ENCODE measurements at places on chromosomes 12 and 14. TPM values are rescaled to one million over a fixed set of nuclear protein-coding genes. Genes with fewer than 3 reads are reported as not detected.
A peak's percentile ranks its signal among the peaks of the same experiment; 100 is the strongest.

- peaks cover 7% of the 10 kb centered on the region for H3K4me1 ChIP-seq
- no peaks in the 10 kb centered on the region for H3K36me3 ChIP-seq
- H3K27ac ChIP-seq: no peak overlapping the region
- H3K27me3 ChIP-seq: no peaks in the 10 kb centered on the region
- no peak for DNase-seq
- H3K4me3 ChIP-seq: no peak overlapping the region
Measured at GRCh38 chr12:104505095-104505818, 48.5 kb downstream of the CHST11 start.

DNA sequence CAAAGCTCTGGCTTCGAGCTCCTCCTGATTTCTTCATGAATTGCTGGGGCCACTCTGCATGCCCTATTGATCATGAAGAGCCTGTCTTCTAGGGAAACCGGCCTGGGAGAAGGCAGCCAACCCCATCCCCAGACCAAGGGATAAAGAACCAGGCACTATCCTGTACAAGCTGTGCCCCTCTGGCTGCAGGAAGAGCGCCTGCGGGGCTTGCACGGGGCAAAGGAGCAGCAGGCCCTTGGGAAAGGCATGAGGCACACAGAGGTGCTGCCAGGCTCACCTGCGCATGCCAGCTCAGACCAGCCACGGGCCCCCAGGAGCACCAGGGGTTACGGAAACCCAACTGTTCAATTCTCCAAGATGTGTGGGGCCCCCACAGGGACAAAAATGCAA is 2.1 kb downstream of the ITPK1 start:
- H3K36me3 ChIP-seq: no peaks in the 10 kb centered on the region
- peak overlapping the region; percentile 82 for H3K4me3 ChIP-seq
- DNase-seq: no peak
- H3K4me1 ChIP-seq: peaks cover 22% of the 10 kb centered on the region
- H3K27me3 ChIP-seq: no peaks in the 10 kb centered on the region

The SMCO2 gene
- not detected for total RNA-seq

DNA sequence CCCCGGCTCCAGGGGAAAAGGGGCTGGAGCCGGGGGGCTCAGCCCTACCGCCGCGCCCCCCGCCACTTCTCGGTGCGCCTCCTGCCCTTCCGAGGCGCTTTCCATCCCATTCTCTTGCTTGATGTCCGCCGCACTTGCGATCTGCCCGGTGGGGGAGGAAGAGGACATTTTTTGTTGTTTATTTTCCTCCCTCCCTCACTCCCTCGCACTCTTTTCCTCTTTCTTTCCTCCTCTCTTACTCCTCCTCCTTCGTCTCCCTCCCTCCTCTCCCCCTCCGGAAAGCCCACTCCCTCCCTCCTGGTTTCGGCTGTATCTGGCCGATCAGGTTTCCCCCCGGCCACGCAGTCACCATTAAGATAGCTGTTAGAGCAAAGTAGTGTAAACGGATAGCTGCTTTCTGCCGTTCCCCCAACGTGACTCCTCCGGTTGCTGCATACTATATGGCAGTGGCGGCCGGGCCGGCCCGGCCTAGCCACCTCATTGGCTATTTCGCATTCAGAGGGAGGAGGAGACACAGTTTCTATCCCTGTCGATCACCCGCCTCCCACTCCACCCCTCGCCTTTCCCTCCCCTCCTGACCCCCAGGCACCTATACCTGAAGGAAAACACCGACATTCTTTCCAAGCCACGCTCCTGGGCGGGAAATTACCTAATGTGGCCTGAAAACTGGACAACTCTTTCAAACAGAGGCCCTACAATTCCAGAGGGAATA is at the start of gene SIX4:
SIX4 (minus strand) TSS at position 445 of the 712 bp plus-strand sequence; CDS start at position 168, 277 bp downstream.
- peak; percentile 78 for DNase-seq
- no peaks in the 10 kb centered on the region for H3K4me1 ChIP-seq
- H3K27ac ChIP-seq: peak within 1 kb of the TSS; percentile 65

The FSCB gene
- 69.1 TPM for total RNA-seq

DNA sequence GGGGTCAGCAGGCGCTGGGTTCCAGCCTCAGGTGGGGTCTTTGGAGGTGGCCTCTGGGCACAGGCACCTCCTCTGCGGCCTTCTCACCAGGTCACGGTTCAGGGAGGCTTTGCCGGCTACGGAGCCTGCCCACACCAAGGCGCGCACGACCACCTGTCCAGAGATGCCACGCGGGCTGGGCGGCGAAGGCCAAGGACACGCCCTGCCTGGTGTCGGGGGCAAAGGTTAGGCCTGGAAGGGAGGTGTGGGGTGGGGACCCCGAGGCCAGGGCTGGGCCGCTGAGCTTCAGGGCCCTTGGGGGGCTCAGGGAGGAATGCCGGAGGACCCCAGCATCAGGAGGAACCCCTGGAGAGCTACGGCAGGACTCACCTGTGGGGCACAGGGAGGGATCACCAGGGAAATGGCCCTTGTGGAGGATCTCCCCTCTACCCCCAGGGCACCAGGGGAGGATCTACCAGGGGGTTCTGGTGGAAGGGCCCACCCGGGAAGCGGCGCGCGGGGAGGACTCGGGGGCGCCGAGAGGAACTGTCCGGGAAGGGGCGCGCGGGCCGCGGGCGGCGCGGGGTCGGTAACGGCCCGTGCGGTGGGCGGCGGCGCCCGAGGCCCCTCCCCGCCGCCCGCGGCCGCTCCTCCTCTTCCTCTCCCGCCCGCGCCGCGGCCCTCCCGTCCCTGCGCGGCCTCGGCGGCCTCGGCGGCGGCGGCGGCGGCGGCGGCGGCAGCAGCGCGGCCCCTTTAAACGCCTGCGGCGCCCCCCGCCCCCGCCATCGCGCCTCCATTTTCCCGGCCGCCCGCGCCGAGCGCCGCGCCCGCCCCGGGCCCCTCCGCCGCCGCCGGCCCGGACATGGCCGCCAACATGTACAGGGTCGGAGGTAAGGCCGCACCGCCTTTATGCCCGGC is at the start of gene MTA1:
MTA1 (plus strand) TSS at position 633 of the 897 bp plus-strand sequence; CDS start at position 842, 209 bp downstream.
- peaks cover 41% of the 10 kb centered on the region for H3K4me1 ChIP-seq
- no peaks in the 10 kb centered on the region for H3K36me3 ChIP-seq
- H3K27ac ChIP-seq: peak within 1 kb of the TSS; percentile 79

The RDH12 gene
- 0.63 TPM for total RNA-seq

The SLC5A8 gene
- total RNA-seq: 0.71 TPM

Data from testis (tissue), 5 donors.